ENCODE measurements at places on chromosomes 1 and 21.

DNA sequence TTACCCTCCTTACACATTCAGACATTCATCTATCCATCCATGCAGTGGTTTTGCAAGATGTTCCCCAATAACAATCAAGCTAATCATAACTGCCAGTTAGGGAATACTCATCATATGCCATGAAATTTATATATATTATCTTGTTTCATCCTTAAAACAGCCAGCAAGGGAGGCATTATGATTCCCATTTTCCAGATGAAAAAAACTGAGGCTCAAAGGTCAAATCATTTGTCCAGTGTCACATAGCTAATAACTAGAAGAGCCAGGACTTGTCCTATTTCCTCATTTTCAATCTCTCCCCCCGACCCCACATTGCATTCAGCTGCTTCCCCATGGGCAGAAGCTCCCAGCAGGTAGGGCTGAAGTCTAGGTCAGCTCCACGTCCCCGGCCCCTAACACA is 7.0 kb upstream of the COL8A2 start:
- no peak for DNase-seq

- no peak for DNase-seq
Measured at GRCh38 chr1:35190784-35191183, 2.2 kb downstream of the SFPQ start.

GRCh38 chr1:60739729-60740128 is 342.6 kb upstream of the NFIA start:
- DNase-seq: no peak

- DNase-seq: no peak
Measured at GRCh38 chr1:166119471-166119965, 47.3 kb downstream of the FAM78B start.

- DNase-seq: no peak
Measured at GRCh38 chr1:31232689-31233088, 7.0 kb downstream of the NKAIN1 start.

DNA sequence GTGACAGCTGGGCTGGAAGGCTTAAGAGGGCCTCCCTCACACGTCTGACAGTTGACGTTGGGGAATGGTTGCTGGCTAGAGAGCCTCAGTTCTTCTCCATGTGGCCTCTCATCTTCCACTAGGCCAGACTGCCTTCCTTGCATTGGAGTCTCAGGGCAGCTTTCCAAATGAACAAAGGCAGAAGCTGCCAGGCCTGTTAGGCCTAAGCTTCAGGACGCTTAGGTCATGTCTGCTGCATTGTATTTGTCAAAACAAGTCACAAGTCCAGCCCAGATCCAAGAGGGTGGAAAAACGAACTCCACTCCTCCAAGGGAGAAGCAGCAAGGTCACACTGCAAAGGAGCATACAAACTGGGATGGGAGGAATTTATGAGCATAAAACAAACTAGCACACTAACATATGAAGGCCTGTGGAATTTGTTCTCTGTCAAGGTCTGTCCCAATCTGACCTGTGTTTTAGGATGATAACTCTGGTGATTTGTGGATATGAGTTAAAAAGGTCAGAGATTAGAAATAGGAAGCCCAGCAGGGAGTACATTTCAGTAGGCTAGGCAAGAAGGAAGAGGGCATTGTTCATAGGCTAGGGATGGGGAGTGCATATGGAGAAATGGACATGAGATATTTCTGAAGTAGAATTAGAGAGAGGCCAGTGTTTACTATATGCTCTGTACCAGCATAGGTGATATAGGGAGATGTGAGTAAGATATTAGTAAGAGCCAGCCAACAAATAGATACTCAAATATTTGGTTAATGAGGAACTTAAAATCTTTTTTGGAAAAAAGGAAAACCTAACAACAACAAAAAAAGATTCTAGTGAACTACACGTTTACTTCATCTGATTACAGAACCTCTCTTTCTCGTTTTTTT is 29.1 kb upstream of the CNN3 start:
- DNase-seq: no peak

DNA sequence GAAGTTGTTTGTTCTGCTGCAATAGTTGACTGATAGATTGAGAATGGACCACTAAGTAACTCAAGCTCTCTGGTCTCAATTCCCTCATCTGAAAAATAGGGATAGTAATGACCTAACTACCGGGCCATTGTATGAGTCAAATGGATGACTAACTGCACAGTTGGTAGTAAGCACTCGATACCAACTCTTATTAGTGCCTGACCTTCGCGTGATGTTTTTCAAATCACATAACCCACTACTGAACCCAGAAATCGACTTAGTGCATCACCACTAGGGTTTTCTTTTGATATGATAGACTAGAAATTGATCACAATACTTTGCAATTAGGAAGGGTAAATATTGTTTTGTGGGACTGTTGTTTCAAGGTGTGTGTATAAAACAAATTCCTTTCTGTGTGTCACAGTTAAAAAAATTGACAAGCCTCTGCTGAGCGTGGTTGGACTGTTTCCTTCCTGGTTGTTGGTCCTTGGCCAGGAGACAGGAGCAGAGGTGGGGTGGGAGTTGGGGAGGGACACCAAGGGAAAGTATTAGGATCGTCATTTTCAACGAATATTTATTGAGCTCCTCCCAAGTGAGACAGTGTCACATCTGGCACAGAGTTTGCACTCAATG is 54.0 kb upstream of the LRP8 start:
- DNase-seq: peak; percentile 28

- DNase-seq: no peak
Measured at GRCh38 chr1:21005466-21006239, 171.0 kb downstream of the EIF4G3 start.

DNA sequence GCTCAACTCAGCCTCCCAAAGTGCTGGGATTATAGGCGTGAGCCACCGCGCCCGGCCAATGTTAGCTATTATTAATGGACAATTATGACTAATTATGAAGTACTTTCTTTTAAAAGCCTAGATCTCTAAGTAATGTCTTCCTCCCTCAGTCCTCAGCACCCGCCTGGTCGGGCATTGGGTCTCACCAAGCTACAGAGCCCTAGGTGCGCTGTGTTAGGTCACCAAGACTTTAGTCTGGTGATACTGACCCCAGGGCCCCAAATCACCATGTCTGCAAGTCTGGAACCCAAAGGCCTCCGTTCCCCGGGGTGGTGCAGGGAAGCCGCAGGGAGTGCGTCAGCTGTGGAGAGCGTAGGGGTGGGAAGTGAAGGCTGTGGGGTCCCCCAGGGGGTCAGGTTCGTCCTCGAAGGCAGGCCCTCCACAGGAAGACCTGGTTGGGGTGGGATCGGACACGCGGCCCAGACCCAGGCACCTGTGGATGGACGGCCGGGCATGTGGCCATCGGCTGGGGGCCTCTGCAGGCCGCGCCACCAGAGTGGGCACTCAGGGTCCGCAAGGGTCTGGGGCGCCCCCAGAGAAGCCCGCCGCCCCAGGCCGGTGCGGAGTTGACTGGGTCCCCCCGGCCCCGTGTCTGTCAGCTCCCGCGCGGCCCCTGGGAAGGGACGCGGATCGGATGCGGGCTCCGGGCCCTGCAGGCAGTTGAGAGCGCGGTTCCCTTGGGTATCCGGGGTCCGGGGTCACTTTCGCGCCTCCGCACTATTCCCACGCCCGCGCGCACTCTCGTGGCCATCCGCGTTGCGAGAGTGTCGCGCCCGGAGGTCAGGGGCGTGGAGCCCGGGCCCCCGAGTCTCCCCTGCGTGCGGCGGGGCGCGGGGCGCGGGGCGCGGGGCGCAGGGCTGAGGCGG is 710 bp upstream of the PDXK start:
- DNase-seq: no peak

DNA sequence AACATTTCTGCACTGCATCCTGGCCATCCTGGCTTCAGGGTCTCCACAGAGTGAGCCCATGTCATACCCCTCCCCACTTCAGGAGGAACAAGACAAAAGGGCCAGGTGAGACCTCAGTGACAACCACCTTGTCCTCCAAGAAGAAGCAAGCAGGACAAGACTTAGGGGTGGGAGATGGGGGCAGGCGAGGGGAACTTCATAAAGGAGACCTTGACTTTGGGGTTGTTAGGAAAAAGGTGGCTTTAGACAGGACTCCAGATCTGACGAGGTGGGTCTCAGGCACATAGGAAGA is 24.0 kb upstream of the SLAMF9 start:
- no peak for DNase-seq

DNA sequence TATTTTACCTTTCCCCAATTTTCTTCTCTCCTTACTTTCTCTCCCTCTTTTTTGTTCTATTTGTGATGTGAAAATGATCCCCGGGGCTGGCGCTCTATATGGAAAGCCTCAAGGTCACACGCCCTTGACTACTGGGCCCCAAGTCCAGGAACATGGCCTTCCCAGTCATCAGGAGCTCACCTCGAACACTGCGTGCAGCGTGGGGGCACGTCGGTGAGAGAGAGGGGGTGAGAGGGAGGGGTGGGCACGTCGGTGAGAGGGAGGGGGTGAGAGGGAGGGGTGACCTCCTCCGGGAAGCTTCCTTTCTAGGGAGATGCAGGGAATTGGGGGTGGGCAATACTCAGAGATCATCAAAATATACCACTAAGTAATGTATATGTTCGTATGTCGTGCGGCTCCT is 94.6 kb upstream of the TMPRSS2 start:
- no peak for DNase-seq

GRCh38 chr1:156727492-156727891 is 777 bp upstream of the METTL25B start:
- no peak for DNase-seq

DNA sequence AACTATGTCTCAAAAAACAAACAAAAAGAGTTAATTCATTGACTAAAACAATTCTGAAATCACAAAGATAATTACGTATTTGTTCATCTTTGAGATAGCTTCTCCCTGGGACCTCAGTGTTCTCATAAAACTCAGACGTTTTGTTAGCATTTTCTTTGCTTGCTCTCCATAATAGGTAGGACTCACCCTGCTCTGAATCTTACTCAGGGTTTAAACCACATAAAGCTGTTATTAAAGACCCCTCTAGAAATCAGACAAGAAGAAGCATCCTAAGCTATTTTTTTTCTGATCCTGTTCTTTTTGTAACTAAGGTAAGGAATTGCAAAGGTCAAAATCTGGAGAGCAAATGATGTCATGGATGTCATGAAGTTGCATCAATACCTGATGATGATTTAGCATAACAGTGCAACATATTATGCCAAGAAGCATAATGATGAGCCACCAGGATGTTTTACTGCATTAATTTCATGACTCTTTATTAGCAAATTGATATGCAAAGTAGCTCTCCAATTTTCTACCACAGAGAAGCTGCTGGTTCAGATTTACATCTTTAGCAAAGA is 2.4 kb downstream of the FBXO42 start:
- DNase-seq: no peak

DNA sequence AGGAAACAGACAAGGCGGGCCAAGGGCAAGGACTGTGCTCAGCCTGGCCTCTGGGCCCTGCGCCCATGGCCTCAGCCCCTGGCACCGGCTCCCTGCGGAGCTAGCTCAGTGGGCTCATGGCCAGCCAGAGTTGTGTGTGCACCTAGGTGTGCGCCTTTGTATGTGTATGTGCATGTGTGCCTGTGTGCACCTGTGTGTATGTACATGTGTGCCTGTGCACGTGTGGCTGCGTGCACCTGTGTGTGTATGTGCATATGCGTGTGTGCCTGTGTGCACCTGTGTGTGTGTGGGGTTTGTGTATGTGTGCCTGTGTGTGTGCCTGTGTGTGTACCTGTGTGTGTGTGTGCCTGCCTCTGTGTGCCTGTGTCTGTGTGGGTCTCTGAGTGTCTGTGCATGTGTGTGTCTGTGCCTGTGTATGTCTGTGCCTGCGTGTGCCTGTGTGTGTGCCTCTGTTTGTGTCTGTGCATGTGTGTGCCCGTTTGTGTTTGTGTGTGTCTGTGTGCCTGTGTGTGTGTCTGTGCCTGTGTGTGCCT is 7.4 kb downstream of the GPR137B start:
- no peak for DNase-seq

- DNase-seq: no peak
Measured at GRCh38 chr1:199223936-199224335, 585.1 kb downstream of the PTPRC start.

- no peak for DNase-seq
Measured at GRCh38 chr1:215118081-215118480, 35.5 kb downstream of the KCNK2 start.

- DNase-seq: no peak
Measured at GRCh38 chr1:17675744-17676143, 79.4 kb upstream of the ACTL8 start.

GRCh38 chr21:37292941-37293340 is 25.8 kb upstream of the VPS26C start:
- DNase-seq: no peak

DNA sequence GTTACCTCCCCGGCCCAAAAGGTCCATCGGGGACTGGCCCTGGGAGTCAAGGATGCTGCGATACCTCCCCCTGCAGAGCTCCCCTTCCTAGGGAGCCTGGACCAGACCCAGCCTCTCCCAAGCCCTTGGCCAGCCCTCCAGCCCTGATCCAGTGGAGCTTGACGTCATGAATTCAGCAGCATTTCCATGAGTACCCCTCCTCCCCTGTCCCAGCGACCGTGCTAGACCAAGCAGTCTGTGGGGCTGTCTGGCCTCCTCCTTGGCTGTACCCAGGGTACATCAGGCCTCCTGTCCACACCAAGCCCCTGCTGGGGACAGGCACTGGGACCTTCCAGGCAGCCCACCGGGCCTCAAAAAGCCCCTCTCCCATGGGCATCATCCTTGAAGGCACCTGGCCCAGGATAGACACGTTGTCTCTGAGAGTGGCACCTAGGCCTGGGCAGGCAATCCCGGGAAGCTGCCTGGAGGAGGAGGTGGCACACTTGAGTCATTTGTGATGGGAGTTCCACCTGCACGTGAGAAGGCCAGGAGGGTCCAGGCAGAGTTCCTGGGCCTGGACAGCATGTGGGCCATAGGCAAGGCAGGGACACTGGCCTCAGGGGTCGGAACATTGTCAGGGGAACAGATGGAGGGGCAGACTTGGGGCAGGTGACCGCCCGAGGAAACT is 46.4 kb downstream of the WNT9A start:
- no peak for DNase-seq

- DNase-seq: no peak
Measured at GRCh38 chr21:20469361-20469760, 528.8 kb upstream of the NCAM2 start.

DNA sequence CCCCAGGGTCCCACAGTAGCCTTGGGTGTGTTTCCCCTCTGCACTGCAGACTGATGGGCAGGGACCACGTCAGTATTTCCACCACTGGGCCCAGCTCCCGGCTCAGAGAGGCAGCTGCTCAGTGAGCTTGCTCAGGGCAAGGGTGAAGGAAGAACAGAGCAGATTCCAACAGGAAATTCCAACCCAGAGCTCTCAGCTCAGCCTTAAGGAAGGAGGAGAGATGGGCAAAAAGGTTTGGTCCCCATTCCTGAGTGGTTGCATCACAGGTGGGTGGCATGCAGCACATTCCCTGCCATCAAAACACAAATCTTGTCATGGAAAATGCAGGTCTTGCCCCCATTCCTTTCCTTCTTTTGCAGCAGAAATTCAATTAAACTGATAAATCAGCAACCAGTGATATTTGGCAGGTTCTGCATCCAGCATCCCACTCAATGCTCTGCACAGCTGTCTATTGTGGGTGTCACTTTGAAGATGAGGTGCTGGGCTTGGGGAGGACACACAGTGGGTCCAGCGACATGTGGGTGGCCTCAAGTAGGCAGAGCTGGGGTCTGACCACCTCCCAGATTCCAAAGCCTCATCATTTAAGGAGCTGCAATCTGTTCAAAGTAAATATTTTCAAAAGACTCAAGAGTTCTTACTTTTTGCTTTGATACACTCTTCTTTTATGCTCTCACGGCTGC is 315.4 kb downstream of the DSCAM start:
- DNase-seq: no peak

All from LoVo (cell line).